ENCODE measurements at places on chromosomes 2 and 18.

DNA sequence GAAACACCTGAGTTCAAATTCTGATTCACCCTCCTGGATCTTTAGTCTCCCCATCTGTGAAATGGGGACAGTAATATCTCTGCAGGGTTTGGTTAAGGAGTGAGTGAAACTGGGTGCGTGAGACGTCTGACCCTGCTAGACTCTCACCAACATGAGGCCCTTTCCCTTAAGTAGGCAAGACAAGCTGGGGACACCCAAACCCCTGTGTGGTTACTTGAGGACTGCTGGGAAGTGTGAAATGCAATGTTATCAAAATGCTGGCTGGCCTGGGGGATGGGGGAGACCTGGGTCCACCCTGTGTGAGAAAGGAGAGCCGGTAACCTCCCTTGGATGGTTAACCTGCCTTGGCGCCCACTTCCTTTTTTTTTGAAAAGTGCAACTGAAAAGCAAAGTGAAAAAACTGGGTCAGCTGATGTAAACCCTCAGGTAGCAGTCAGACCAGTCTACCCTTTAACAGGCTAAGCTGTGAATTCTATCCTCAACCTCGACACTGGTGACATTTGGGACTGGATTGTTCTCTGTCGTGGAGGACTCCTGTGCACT, 82.3 kb downstream of the INPP5D start:
- peak; percentile 42 for DNase-seq

GRCh38 chr2:203567691-203568090, 32.6 kb upstream of the RAPH1 start:
- no peak for DNase-seq

DNA sequence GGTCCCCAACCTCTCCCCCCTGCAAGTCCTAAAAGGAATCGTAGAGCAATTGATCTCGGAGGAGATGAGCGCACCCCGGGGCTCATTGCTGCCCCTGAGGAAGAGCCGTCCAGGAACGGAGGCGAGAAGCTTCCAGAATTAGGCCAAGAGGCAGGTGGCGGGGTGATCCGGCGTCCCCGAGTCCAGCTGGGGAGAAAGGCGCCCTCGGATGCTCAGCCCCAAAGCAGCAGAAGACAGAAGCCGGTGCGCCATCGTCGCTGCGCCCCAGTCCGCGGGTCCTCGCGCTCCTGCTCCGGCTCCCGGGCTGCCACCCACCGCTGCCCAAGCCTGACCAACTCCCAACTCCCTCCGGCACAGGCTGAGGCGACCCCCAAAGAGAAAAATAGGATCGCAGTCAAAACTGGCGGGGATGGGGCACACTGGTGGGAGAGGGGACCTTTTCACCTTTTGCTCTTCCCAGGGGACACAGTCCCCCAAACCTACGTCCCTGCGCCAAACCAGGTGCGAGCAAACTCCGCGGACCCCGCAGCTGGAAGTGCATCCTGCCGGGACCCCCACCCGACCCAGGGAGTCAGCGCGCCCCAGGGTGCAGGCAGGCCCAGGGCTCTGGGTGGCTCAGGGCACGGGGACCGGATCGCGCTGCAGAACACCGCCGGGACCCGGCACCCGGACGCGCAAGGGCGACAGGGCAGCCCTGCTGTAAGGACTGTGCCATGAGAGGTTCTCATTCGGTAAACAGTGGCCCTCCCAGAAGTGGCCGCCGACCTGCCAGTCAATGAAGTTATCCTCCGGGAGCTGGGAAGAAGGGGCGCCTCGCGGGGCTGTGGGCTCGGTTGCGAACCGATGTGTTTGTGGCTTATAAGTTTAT, 8.4 kb upstream of the MEIS1 start:
- DNase-seq: no peak

GRCh38 chr2:174681099-174682006, 82.9 kb downstream of the CHRNA1 start:
- no peak for DNase-seq

DNA sequence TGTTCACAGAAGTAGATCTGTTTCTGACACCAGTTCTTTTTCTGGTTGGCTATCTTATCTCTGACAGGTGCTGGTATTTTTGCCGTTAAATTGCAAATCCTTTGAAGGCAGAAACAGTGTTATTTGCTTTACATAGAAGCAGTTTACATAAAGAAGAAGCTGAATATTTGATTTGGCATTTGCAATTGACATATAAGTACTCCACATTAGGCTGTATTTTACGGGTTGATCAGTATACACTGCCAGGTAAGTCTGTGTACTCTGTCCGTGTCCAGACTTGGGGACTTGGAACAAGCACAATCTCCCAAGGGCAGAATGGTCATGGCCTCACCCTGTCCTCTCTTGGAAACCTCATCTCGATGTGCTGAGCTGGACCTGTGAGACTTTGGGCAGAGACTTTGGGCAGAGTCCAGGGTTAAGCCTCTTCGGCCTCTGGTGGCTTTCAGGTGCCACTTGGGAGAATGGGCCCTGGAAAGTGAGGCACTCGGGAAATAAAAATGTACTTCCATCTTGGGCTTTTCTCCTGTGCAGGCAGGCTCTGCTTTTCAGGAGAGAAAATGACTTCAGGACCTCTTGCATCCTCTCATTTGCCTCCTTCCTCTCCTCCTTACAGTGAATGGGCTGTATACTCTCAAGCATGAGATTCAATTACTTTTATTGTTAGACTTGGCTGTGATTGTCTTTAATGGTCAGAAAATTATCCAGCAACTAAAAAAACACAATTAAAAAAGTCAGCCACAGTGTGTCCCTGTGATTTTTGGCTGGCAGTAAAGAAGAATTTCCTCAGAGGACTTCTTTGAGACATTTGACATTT, 108.5 kb downstream of the RAPGEF4 start:
- DNase-seq: no peak

- DNase-seq: no peak
These were observed 51.1 kb upstream of the SEMA4C start for GRCh38 chr2:96920801-96921560.

GRCh38 chr2:471560-471959, 183.7 kb upstream of the ALKAL2 start:
- no peak for DNase-seq

Measured in CD4-positive, alpha-beta T cell treated with Interleukin-12 subunit alpha and Interleukin-12 subunit beta, for 1 hour (primary cell).